ENCODE measurements at places on chromosomes 1 and 21.

DNA sequence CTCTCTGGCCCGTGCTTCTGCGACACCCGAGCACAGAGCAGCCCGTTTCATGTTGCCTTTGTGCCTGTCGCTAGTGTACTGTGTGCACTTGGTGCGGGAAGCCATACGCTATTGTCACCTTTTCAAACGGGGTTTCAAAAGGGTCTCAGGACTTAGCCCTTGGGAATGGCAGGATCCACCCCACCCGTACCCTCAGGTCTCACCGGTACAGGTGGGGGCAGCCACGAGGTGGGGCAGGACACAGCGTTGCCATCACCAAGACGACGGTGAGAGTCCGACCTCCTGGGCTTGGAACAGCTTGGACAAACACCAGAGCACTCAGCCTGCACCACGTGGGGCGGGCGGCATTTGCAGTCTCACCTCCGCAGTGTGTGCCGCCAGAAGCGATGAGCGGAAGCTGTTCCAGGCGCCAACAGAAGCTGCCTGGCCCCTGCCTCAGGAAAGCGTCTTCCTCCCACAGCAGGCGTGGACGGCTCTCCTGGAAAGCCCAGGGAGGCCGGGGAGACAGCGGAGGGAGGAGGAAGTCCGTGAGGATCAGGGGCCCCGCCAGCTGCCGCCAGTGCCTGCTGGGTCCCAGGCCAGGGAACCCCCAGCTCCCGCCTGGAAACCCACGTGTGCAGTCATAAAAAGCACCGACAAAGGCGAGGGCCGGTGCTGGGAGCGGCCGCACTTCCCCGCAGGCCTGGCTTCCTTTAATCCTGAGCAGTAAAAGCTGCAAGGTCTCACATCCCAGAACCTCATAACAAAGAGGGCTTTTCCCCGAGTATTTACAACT is 131.3 kb upstream of the ARHGEF16 start:
- DNase-seq = no peak

- no peak for DNase-seq
These were observed 99.9 kb downstream of the C1orf94 start for GRCh38 chr1:34276606-34277005.

DNA sequence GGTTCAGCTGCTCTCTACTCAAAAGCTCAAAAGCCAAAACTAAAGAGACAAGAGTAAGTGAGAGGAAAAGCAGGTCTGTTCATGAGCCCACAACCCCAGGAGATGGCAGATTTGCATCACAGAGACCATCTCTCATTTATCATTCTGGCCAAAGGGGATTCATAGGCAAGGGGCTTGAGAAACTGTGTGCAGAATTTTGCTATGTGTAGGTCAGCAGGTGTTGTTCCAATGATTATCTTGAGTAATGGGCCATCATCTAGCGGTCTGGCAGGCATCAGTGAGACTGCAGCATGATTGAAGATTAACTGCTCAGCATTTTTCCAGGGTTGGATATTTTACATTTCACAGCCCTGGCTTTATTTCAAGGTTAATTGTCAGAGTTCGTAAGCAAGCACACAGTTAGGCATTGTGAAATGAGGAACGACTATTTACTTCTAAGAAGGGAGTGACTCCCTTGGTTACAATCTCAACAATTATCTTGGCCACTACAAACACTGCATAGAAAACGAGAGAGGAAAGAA is 1204.6 kb upstream of the TMPRSS15 start:
- no peak for DNase-seq

DNA sequence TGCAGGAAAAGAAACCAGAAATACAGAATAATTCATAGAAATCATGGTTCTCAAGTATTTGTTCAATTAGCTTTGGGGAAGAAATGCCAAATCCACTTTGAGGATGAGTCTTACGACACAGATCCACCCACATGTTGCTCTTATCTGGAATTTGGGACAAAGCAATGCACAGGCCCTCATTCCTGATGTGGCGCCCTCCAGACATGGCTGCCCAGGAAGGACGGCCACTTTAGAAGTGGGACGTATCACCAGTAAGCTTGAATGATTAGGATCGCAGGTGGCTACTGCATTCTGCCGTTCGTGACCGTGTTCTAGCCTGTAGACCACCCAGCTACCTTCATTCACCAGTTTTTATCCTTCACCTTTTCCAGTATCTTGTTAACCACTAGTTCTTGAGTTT is 20.1 kb upstream of the NCMAP start:
- no peak for DNase-seq

DNA sequence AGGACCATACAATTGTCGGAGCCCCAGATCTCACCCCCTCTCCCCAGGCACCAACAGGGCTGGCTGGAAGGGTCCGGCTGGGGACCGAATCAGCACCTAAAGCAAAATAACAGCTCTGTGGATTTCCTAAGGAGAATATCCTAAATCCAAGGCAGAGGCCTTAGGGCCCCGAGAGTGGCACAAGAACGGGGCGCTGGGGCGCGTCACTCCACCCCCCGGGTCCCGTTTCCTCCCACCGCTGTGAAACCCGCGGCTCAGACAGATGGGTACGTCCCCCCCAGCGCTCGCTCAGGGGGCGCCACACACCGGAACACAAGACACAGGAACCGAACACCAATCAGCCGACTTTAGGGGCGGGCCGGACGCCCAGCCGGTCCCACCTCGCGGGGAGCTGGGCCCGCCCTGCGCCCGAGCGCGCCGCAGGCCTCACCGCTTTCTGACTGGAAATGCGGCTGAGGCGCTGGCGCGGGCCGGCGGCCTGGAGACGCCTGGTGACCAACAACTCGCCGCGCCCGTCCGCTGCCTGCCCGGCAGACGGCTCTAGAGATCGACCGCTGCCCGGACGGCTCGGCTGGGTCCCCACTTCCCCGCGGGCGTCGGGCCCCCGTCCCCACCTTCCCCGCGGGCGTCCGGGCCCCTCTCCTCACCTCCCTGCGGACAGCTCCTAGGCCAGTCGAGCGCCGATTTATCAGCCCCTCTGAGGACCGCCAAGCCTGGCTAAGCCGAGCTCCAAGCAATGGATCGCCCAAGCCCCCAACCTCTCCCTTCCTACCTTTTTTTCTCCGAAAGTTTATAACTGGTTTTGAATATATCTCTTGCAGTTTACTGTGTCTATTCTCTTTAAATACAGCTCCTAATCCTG is at the start of gene HFM1:
TSS of gene HFM1 (minus strand) at position 687 of the 862 bp plus-strand sequence. CDS start 3,755 bp downstream, outside the sequence.
- peak; percentile 92 for DNase-seq

DNA sequence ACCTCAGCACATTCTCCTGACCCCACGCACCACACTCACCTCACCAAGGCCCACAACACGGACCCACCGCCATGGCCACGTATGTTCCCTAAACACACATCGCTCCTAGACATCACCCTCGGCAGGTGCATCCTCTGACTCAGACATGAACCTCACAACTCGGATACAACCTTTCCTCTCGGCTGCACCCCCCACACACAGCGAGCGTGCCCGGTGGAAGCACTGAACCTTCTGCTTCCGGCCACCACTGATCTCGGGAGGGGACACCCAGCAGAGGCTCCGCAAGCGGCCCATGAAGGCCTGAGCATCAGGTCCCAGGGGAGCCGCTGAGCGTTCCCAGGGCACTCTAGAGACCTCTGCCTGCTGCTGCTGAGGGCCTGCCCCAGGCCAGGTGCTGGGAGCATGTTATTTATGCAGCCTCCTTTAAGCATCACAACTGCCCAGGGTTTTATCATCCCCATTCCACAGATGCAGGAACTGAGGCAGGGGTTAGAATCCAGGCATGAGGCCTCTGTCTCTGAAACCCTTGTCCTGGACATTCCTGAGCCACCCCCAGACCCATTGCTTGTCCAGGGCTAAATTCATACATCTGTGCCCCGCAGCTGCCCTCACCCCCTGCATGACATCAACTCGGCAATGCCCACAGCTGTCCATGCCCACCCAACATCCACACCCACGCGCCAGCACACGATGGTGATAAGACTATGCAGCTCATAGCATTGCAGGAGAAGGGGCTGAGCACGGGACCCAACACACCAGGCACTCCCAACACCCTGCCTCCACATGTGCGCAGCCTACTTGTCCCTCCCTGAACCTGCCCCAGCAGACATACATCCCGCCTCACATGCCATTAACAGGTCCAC is 27.0 kb downstream of the SDC3 start:
- no peak for DNase-seq

DNA sequence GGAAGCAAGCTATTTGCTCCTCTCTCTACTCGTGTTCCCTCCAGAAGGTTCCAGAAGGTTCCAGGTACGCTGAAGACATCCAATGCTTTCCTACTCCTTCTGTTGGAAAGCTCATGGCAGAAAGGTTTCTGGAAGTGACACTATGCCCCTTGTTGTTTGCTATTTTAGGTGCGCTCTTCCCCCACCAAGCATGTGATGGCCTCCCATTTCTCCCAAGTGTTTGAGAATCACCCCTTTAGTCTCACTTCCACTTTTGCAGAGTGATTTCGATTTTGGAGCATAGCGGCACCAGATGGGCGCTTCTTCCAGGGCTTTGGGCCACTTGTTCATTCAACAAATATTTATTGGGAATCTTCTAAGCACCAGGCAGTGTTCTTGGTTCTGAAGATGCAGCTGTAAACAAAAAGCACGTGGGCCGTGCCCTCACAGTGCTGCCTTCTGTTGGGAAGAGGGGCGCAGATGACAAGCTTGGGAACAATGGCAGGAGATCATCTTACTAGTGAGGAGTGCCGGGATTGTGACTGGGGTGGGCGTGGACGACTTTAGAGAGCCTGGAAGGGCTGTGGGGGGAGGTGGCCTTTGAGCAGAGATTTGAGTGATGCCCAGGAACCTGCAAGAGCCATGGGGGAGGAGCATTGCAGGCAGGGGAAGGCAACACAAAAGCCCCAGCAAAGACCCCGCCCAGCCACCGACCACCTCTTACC is 43.0 kb upstream of the TARDBP start:
- no peak for DNase-seq

DNA sequence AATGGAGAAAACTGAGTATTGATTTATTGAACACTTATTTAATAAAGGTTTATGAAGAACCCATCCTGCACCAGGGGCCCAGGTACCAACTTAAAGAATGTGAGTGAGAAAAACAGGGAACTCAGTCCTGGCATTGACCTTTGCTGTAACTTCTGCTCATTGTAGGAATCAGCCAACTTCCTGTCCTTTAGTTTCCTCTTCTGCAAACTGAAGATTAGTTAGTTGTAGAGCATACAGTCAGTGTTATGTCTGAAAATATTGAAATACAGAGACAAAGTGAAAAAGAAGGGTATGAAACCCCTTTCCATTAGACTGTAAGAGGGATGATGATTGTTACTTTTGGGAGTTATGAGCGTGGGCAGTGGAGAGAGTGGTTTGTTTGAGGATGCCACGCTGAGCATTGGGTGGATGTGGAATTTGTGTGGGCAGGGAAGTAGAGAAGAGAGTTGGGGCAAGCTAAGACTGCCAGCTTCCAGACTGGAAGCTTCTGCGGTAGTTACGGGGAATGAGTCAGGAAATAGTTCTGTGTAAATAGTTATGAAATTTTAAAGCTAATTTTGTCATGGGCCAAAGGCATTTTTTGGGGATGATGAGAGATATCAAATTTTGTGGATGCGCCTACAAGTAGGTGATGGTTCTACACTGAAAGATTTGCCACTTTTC is 89.2 kb downstream of the GPR88 start:
- no peak for DNase-seq

GRCh38 chr1:177809819-177810218 is 160.0 kb downstream of the SEC16B start:
- no peak for DNase-seq

- DNase-seq = no peak
These were observed 99.6 kb upstream of the FBXO28 start for GRCh38 chr1:224014330-224014649.

GRCh38 chr21:15063814-15064575 is 805 bp downstream of the NRIP1 start:
- peak; percentile 75 for DNase-seq

GRCh38 chr21:25501996-25502665 is 105.2 kb downstream of the MRPL39 start:
- no peak for DNase-seq

GRCh38 chr1:119656410-119656955 is 8.4 kb upstream of the ZNF697 start:
- no peak for DNase-seq

- no peak for DNase-seq
These were observed 162.9 kb upstream of the GJB5 start for GRCh38 chr1:34591751-34592629.

- DNase-seq = no peak
These were observed 19.9 kb upstream of the WDR26 start for GRCh38 chr1:224454402-224455055.

GRCh38 chr21:39134288-39134810 is 48.9 kb downstream of the PSMG1 start:
- DNase-seq = no peak

- no peak for DNase-seq
These were observed 21.0 kb upstream of the CXADR start for GRCh38 chr21:17491716-17492414.

DNA sequence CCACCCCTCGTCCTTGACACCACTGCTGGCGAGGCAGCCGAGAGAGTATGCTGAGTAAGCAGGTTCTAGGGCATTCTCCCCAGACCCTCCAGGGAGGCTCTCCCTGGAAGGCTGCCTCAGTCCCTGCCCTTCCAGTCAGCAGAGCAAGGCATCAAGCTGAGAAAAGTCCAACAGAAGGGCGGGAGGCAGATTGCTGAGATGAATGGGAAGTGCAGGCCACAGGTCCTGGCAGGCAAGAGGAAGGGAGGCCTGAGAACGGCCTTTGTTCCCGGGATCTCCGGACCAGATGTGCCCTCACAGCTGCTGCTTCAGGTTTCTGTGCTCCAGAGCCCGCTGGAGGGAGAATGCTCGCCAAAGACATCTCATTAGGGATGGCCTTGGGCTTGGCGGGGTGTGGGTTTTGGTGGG is 270.0 kb upstream of the VAMP3 start:
- no peak for DNase-seq

DNA sequence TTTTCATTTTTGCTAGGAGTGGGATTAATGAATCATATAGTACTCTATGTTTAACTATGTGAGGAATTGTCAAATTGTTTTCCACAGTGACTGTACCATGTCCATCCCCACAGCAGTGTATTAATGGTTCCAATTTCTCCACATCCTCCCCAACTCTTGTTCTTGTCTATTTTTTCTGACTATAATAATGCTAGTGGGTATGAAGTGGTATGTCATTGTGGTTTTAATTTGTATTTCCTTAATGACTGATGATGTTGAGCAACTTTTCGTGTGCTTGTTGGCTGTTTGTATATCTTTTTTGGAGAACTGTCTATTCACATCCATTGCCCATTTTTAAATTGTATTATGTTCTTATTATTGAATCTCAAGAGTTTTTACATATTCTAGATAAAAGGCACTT is 10.0 kb upstream of the KPRP start:
- DNase-seq = no peak

Measured in aorta (tissue), 5 donors.